ENCODE measurements at places on chromosomes 12 and 14. TPM values are rescaled to one million over a fixed set of nuclear protein-coding genes. Genes with fewer than 3 reads are reported as not detected.

Gene MGST1
- 51.5 TPM for total RNA-seq

Gene GPR84
- not detected for total RNA-seq

Gene CLMN
- 3.4 TPM for total RNA-seq

Gene NRIP2
- total RNA-seq = 0.59 TPM

Gene PRR4
- total RNA-seq = not detected

Gene SLC22A17
- total RNA-seq = 29.4 TPM

Gene SMIM41
- total RNA-seq = 0.44 TPM

Gene MEG3
- 6.5 TPM for total RNA-seq

Gene ADCY4
- 25.5 TPM for total RNA-seq

- peak; percentile 64 for DNase-seq
Observed at GRCh38 chr14:22391908-22392565, 197.0 kb downstream of the DAD1 start.

DNA sequence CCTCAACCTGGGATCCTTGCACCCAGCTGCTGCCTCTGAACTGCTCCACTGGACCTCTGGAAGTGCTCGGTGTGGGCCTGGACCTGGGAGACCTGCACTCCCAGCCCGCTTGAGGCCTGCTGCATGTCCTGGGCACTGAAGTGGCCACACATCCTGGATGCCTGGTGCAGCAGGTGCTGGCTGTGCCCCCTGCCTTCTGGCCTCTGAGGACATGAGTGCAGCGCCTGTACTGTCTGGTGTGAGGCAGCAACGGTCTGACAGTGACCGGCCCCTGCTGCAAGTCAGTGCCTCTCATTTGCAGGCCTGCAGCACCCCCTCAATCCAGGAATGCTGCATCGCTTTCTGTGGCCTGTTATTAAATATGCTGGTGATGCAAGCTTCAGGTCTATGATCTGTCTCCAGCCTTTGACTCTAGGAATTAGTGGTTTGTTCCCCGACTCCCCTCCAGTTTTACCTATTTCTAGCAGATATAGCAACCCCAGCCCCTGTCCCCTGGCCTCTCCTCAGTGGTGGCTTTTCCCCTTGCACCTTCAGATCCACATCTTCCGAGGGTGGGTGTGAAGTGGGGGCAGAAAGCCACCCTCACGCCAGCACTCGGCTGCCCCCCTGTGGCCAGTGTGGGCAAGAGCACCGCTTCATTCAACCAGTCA, 3.6 kb downstream of the SMIM41 start:
- DNase-seq = peak; percentile 70

GRCh38 chr12:58889557-58889956, 30.7 kb downstream of the LRIG3 start:
- no peak for DNase-seq

DNA sequence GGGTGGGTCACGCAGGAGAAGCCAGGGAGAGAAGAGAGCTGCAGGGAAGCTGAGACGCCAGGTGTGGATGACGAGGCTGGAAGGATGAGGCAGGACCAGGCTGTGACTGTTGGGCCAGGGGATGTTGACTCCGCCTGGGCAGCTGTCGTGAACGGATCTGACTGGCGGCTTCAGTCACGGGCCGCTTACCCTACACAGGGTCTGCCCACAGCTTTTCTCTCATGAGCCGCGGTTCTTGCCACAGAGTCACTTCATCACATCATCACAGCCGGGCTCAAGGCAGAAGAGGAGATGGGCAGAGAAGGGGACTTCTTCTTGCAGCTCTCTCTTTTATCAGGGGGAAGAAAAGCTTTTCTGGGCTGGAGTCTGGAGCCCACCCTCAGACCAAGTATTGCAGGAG, 7.7 kb downstream of the CLBA1 start:
- no peak for DNase-seq

DNA sequence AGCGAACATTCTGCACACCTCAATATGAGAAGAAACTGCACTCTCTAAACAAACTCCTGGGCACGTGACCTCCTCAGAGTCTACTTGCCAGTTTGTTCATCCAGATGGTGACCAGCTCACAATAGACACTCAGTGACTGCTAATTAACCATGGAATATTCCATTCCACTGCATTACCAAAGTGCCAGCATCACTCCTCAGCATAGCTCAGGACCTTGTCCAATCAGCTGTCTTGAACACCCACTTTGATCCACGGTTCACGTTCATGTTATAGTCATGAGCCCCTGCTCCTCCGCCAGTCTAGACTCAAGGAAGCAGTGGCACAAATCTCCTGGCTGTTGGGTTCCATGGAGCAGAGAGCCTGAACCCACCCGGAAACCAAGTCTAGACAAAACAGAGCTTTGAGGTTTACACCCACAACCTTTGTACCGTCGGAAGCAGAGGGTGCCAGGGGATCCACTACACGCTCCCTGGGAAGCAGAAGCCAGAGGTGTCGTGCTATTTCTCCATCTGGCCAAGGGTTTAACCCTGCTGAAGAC, 285.3 kb downstream of the ZFP36L1 start:
- no peak for DNase-seq

GRCh38 chr14:68401855-68402254, 391.0 kb downstream of the ZFP36L1 start:
- no peak for DNase-seq

GRCh38 chr14:35285168-35286002, 6.8 kb upstream of the PSMA6 start:
- DNase-seq = no peak

- peak; percentile 68 for DNase-seq
Observed at GRCh38 chr14:77067632-77068516, 30.2 kb upstream of the CIPC start.

DNA sequence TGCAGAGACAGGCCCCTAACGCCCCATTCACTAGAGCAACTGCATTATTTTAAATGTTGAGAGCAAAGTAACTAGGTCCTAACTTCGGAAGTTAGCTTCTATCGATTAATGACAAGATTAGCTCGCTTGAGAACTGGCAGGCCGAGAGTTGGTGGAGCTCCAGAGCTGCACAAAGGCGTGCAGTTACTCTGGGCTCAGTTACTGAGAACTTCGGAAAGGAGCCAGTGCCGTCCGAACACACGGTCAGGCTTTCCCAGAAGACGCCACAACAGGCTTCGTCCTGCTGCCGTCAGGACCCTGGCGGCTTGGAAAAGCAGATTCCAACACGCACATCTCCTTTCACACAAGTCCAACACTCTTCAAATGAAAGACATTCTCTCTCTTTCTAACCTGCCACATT, 45.4 kb upstream of the TESC start:
- DNase-seq = no peak

GRCh38 chr12:31321897-31322228, 4.1 kb downstream of the SINHCAF start:
- DNase-seq = no peak

- no peak for DNase-seq
Observed at GRCh38 chr12:29389295-29389919, 8.4 kb upstream of the ERGIC2 start.

DNA sequence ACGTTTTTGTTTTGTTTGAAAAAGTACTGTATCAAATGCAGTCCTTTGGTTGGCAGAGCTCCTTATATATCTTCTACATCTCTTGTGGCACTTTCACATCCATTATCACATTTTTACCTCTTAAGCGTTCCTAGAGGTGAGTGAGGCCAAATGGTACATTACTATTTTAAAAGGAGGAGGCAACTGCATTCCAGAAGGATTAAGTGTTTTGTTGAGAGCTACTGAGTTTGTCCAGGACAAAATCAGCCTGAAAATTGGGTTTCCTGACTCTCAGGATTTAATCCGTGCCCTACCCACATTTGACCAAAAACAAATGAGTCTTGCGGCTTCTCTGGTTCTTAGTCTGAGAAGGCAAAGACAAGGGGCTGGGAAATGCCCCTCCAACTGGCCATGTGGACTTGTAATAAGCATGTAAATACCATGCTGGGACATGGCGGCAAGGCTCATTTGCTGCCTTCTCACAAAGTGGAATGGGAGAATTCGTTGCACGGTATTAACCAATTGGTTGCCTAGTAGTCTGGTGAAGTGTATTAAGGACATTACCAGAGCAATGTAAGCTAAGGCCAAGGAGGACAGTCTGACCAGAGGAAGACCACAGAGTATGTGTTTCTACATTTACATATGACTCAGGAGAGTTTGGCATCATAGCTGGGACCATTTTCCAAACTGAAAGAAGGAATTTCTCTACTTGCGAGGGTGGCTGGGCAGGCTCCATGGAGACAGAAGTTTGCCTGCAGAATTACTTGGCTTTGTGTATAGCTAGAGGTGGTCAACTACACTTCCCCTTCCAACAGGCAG, 175.8 kb upstream of the PLXNC1 start:
- no peak for DNase-seq

DNA sequence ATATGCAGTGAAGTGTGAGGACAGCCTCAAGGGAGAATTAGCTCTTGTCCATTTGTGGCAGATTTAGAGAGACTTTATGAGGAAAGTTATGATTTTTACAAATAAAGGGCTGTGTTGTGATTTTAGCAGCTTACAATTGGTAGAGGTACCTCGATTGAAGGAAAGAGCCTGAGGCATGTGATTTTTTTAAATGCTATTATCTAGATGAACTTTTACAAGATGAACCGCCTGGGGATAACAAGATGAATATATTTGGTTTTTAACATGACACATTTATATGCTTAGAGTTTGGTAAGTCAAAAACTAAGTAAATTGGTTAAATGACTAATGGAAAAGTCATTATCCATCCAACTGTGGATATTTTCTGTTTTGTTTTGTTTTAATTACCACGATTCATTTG, 52.6 kb downstream of the AEBP2 start:
- no peak for DNase-seq

GRCh38 chr12:18556161-18556560, 181.7 kb downstream of the PLCZ1 start:
- DNase-seq = no peak

GRCh38 chr12:75759842-75760572, 248.6 kb upstream of the KRR1 start:
- DNase-seq = no peak

DNA sequence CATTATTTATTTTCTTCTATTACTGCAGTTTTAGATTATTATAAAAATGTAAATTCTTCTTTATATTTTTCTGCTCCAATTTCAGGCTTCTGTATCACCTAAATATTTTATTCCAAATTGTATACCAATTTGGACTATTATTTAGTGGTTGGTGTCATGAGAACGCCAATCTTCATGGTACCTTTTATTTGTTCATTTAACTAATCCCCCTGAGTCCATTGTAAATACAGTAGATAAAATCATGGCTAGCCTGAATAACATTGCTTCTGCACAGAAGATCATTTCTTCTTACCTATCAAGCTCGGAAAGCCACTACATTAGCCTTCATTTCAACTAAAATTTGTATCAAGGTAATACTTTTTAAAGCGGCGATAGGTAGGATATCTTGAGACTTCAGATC, at the start of gene OR6C75:
Gene OR6C75, plus strand, starts transcription at position 301 of the 400 bp plus-strand sequence. CDS start 2,136 bp downstream, outside the sequence.
- DNase-seq = no peak

GRCh38 chr12:13187399-13187798, 9.1 kb upstream of the EMP1 start:
- no peak for DNase-seq

DNA sequence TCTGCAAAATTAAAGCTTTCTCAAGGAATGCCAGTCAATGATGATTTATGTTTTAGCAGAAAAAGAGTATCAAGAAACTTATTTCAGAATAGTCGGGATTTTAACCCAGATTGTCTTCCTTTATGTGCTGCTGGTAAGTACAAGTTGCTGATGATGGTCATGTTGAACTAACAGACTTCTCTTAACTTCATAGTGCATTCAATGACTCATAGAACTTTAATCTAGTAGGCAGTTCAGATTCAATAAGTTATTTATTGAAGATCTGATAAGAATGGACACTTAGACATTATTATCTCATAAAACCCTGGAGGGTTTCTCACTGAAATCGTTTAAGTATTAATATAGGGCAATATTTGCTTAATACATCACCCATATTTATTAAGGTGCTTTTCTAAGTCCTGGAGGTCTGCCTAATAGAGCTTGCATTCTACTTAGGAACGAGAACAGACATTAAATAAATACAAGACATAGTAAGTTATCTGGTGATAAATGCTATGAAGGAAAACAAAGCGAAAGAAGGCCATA, 33.8 kb downstream of the TOGARAM1 start:
- DNase-seq = no peak

GRCh38 chr14:57420986-57421385, 30.6 kb downstream of the NAA30 start:
- DNase-seq = no peak

- no peak for DNase-seq
Observed at GRCh38 chr14:67763158-67763822, 53.1 kb downstream of the ZFYVE26 start.
